ENCODE measurements at places on chromosomes 1 and 21. TPM values are rescaled to one million over a fixed set of nuclear protein-coding genes. Genes with fewer than 3 reads are reported as not detected.

The IFNLR1 gene
- under 0.01 TPM for total RNA-seq

The A3GALT2 gene
- total RNA-seq, result not detected

The S100A14 gene
- not detected for total RNA-seq

The PADI3 gene
- under 0.01 TPM for total RNA-seq

The ASTN1 gene
- not detected for total RNA-seq

The TACSTD2 gene
- 56.2 TPM for total RNA-seq

The SMIM11 gene
- 6.1 TPM for total RNA-seq

The JAM2 gene
- total RNA-seq, result 0.22 TPM

The CCNL2 gene
- 57.9 TPM for total RNA-seq

The TNFRSF8 gene
- total RNA-seq, result not detected

The GOLT1A gene
- under 0.01 TPM for total RNA-seq

The MANEAL gene
- 1.6 TPM for total RNA-seq

The CELA3B gene
- not detected for total RNA-seq

The KHDRBS1 gene
- 51.6 TPM for total RNA-seq

The SAMD11 gene
- not detected for total RNA-seq

The SPATA45 gene
- not detected for total RNA-seq

The AMY1A gene
- total RNA-seq, result not detected

The PHF13 gene
- total RNA-seq, result 7.8 TPM

The CAPN8 gene
- not detected for total RNA-seq

The OR2T33 gene
- total RNA-seq, result not detected

The PSRC1 gene
- total RNA-seq, result 2.8 TPM

The S100A1 gene
- not detected for total RNA-seq

The MROH9 gene
- not detected for total RNA-seq

The ASCL5 gene
- not detected for total RNA-seq

The RALGPS2 gene
- total RNA-seq, result 17.9 TPM

The PIGK gene
- 21.4 TPM for total RNA-seq

The DHRS3 gene
- 83.5 TPM for total RNA-seq

The FASLG gene
- total RNA-seq, result not detected

The MSH4 gene
- total RNA-seq, result 0.22 TPM

The NID1 gene
- total RNA-seq, result 178 TPM

The TMPRSS15 gene
- total RNA-seq, result not detected

The PLPP3 gene
- total RNA-seq, result 58.1 TPM

The GLIS1 gene
- not detected for total RNA-seq

The OMA1 gene
- 9.8 TPM for total RNA-seq

The RGS7 gene
- total RNA-seq, result under 0.01 TPM

The NEK7 gene
- total RNA-seq, result 57.1 TPM

The KANK4 gene
- not detected for total RNA-seq

The ADGRL2 gene
- 16.3 TPM for total RNA-seq

The AQP10 gene
- total RNA-seq, result not detected

The BTBD19 gene
- total RNA-seq, result 6.0 TPM

The C8B gene
- total RNA-seq, result not detected

The BTG2 gene
- 22.4 TPM for total RNA-seq

The CROCC gene
- 8.1 TPM for total RNA-seq

The YBX1 gene
- total RNA-seq, result 456 TPM

The CCDC18 gene
- total RNA-seq, result 5.4 TPM

The ITGB2 gene
- 0.22 TPM for total RNA-seq

The SEMA6C gene
- total RNA-seq, result 12.7 TPM

The DFFA gene
- 29.2 TPM for total RNA-seq

The LRRN2 gene
- 0.60 TPM for total RNA-seq

The IL10 gene
- total RNA-seq, result not detected

The ATAD3C gene
- total RNA-seq, result under 0.01 TPM

The PRAMEF33 gene
- total RNA-seq, result not detected

The DPT gene
- total RNA-seq, result not detected

The NBPF10 gene
- 0.40 TPM for total RNA-seq

Data from lung microvascular endothelial cell (primary cell).